NCI-H2171 (cell line): ENCODE measurements at places on chromosomes 16 and 17.

DNA sequence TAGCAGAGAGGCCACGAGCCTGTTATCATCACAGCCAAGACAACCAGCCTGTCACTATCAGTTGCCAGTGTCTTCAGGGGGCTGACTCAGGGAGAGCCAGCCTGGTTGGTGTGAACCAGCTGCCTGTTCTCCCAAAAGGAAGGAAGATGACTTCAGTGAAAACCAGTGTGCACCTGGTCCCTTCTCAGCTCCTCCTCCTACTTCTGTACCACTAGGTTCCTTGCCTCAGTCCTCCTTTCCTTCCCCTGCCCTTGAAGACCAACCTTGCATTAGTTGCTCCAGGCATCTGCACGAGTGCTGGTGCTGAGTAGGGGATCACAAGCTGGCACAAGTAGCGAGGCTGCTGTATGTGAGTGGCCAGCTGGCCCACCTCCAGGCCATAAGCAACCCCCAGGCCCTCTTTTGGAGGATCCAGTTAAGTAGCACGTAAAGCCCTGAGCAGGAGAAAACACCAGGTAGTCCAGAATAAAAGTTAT, 8.5 kb downstream of the TUBG1 start:
- DNase-seq = no peak

DNA sequence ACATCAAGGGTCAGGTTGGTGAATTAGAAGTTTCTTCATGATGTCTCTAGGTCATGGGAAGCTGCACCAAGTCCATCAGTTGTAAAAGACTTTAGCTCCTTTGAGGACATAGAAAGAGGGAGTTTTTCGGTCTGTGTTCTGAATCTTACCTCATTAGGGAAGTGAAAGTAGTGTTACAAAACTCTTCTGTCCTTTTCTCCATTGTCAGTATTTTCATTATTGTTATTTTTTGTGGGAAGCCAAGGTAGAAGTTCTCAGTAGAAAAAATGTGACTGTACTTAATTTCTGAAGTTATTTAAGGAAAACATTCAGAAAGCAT, 24.2 kb downstream of the MAP3K3 start:
- no peak for DNase-seq

DNA sequence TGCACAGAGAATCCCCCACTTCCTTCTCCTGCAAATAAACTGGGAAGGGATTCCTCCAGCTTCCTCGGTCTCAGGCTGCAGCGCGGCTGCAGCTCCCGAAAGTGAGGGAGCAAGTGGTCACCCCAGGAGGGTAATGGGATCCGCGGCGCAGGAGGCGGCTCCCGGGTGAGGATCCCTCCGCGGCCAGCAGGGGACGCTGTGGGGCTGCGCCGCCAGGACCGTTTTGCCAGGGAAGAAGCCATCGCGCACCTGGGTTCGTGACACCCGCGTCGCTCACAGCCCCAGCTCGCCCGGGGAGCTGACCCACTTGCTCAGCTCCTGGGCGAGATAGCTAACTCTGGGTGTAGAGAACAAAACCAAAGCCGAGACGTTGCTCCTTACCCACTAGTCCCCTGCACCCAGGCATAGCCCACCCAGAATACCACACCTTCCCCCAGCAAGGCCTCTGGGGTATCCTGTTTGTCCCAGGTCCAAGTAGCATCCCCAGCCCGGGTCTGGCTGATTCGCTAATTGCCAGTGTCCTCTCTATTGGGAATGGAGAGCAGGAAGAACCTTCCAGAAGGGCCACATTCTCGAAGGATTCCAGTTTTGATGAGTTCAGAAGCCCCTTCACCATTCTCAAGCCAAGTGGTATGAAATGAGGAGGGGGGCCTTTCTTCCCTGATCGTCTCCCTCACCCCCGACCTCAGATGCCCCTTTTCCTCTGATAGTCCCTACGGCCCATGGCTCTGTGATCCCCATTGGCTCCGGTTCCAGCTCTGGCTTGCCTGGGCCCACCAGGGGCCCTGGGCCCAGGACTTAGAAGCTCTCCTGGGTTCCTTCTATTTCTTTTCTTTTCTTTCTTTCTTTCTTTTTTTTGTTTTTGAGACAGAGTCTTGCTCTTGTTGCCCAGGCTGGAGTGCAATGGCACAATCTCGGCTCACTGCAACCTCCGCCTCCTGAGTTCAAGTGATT, 14.1 kb downstream of the CYGB start:
- peak; percentile 57 for DNase-seq

- DNase-seq = no peak
Observed at GRCh38 chr16:28505489-28506137, 1.0 kb downstream of the IL27 start.

- no peak for DNase-seq
Observed at GRCh38 chr16:21092951-21093350, 57.7 kb downstream of the DNAH3 start.

DNA sequence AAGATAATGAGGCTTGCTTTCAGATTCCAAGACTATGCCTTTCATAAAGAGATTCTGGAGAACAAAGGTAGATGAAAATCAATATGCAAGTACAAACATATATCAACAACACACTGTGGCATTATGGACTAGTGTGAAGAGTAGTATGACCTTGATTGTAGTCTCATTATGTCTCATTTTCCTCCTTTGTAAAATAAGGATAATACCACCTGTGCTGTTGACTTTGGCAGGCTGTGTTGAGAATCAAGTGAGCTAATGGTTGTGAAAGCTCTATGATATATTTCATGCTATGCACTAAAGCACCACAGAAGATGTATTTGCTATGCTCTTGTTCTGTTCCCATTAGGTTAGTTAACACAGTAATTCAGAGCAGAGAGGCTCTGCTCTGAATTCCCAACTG, 78.5 kb upstream of the NACA2 start:
- DNase-seq = no peak

DNA sequence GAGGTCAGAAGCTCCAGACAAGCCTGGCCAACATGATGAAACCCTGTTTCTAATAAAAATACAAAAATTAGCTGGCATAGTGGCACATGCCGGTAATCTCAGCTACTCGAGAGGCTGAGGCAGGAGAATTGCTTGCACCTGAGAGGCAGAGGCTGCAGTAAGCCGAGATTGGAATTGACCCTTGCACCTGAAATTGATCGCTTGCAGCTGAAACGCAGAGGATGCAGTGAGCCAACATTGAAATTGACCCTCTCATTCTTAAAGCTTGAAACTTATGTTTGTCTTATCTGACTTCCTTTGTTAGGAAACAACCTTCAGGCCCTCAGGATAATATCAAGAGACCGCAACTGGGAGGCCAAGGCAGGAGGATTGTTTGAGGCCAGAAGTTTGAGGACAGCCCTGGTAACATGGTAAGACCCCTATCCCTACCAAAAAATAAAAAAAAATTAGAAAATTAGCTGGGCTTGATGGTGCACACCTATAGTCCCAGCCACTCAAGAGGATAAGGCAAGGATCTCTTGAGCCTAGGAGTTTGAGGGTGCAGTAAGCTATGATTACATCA, 376.6 kb upstream of the XYLT1 start:
- DNase-seq = no peak

GRCh38 chr17:21089933-21090901, 36.5 kb upstream of the DHRS7B start:
- no peak for DNase-seq

DNA sequence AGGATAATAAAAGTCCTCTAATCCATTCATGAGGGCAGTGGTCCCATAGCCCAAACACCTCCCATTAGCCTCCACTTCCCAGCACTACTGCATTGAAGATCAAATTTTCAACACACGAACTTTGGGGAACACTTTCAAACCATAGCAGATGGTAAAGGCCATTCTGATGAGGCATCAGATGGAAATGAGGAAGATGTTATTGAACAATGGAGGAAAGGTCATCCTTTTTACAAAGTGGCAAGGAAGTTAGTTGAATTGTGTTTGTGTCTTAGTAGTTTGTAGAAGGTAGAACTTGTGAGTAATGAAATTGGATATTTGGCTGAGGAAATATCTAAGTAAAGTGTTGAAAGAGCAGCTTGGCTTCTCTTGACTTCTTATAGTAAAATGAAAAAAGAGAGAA, 93.3 kb upstream of the NLRP1 start:
- no peak for DNase-seq

DNA sequence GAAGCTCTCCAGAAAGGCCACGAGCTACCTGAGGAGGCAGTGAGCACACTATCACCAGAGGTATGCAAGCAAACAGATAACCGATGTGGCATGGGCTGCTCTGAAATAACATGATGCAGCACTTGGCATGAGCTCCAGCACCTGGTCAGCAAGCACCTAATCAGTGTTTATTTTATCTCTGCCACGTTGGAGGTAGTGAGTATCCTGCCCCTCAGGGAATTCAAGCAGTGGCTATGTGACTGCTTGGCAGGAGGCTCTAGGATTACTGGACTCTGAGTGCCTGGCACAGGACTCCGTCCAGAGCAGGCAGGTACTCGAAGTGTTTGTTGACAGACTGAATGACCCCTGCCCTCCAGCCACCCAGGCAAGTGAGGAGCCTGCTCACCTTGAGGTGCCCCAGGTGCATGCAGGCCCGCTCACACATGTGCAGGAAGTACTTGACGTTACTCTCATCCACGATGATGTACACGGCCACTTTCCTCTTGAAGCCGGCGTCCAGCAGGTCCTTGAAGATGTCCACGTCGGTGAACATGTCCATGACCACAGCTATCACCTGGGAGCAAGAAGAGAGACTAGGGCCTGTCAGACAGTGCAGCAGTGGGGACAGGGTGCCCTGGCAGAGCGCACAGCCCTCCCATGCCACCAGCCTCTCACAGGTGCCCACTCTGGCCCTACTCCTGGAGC, 16.6 kb downstream of the FAM83G start:
- no peak for DNase-seq

GRCh38 chr17:17420082-17420481, 56.7 kb upstream of the MED9 start:
- no peak for DNase-seq

- DNase-seq = no peak
Observed at GRCh38 chr16:35255186-35255803, 1795.9 kb downstream of the TP53TG3F start.

- no peak for DNase-seq
Observed at GRCh38 chr16:48126801-48127644, 28.8 kb downstream of the ABCC12 start.

DNA sequence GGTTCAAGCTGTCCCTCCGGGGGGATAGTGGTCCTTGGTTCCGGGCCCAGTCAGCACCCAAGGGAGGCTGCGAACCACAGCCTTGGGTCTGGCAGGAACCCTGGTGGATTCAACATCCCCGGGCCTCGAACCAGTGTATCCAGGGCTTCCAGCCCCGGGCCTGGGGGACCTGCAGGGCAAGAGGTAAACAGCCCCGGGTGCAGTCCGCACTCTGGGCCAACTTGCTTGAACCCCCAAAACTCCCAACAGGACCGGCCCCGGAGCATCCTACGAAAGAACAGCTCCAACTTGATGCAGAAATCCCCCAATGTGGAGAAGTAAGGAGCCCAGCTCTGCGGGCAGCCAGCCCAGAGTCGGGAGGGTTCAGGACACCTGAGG, 1.5 kb upstream of the NEURL4 start:
- no peak for DNase-seq

DNA sequence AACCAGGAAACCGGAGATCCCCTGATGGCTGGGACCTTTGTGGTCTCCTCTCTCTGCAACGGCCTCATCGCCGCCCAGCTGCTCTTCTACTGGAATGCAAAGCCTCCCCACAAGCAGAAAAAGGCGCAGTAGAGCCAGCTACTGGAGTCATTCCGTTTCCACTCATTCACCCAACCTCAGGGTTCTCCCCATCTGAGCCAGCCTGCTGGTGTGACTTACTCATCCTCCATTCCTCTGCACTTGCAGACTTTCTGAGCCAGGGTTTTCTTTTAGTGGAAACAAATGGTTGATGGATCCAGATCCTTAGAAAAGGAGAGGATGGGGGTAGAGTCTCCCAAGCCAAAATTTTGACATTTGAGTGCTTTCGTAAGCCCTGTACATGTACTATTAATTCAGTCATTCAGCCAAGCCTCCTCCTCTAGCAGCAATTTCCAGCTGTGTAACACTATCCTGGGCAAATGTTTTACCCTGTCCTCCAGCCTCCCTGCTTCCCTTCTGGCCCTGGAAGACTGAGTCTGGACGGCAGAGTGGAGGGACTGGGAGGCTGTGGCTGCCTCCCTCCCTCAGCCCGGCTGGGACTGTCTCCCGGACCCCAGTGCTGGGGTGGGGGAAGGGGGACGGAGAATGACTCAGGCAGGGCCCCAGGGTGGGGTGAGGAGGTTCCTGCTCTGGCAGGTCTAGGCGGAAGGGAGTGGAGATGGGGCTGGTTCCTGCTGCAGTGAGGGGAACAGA, 2.3 kb downstream of the SOX15 start:
- no peak for DNase-seq

DNA sequence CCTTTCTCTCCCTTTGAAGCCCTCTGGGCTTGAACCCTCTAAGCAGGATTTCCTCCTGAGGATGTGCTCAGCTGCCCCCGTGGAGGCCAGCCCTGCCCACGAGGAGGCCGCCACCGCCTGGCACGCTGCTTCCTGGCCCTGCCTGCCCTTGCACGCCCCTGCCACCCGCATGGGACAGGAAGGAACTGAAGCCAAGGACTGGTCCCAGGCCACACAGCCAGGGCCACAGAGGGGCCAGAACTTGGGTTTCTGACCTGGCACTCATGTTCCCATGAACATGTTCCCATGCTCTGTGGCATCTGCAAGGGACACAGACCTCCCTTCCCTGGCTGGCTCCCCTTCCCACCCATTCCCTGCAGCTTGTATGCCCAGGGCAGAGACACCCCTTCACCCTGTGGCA, 24.1 kb upstream of the MTSS2 start:
- no peak for DNase-seq

GRCh38 chr16:30131869-30132475, 9.0 kb upstream of the MAPK3 start:
- DNase-seq = peak; percentile 50

- DNase-seq = no peak
Observed at GRCh38 chr16:75043175-75043895, 44.5 kb downstream of the ZNRF1 start.

DNA sequence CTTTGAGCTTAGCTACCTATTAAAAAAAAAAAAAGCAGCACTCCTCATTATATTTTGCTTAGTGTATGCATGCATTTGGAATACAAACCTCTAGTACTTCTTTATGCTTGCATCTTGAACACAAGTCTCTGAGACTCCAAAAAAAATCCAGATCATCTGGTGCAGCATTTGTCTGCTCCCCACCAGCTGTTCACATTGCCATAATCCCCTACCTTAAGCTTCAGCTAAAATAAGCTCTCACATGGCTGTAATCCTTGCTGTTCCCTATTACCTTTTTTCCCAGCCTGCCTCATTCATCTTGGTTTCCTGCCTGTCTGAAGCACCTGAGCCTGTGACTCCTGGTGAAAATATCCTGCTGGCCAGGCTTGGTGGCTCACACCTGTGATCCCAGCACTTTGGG, 7.5 kb upstream of the NFATC2IP start:
- DNase-seq = peak; percentile 23

DNA sequence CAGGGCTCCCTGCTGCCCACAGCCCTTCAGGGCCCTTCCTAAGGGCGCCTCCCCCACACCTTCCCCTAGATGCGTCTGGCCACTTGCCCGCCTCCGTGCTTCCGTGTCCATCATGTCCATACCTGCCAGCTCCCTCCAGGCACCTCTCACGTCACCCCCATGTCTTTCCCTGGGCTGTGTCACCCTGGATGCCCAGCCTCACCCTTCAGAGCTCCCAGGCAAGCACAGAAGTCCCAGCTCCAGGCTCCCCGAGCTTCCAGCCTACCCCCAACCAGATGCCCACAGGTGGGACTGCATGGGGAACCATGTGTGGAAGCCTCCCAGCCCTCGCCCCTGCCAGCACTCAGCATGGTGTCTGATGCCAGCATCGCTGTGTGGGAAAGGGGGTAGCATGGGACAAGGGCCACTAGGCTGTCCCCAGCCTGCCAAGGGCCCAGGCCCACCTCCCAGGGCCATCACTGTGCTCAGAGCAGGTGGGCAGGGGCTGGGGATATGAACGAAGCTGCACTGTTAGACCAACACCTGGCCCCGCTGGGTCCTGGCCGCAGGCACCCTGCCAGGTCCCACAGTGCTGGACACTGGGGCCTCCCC, 1.9 kb upstream of the AXIN1 start:
- no peak for DNase-seq
